NCI-H524 (cell line): ENCODE measurements at places on chromosomes 7 and 10.
A peak's percentile ranks its signal among the peaks of the same experiment; 100 is the strongest.

DNA sequence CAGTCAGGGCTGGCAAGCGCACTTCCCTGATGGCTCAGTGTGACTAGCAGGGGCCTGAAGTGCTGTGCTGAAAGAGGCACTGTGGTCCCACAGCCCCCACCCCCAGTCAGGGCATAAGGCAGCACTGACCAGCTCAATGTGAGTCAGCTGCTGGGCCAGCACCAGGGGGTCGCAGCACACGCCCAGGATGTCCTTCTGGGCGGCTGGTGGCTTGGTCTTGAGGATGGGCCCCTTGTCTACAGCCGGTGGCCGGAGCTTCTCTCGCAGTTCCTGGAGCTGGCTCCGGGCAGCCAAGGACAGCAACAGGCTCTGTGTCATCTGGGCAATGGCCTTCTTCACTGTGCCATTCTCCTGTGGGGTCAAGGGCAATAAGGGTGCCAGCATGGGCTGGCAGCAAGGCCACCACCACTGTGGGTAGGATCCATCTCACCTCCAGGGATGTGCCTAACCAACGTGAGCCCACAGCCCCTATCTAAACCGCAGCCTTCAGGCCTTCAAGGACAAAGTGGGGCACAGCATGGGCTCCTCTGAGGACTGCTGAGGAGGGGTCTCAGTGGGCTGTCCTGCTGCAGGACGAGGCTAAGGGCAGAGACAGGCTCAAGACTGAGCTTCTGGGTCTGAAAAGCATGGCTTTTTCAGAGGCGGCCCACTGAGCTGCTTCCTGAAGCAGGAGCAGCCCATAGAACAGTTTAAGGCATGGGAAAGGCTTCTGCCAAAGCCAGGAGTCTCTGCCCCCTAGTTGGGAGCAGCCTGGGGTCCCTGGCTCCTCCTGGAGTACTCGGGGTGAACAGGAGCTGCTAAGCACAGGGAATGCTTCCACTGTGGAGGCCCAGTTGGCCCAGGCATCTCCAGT lies 62.5 kb downstream of the CSGALNACT2 start:
- DNase-seq: no peak

- peak; percentile 21 for DNase-seq
Measured at GRCh38 chr10:97371696-97372095, 29.4 kb downstream of the RRP12 start.

DNA sequence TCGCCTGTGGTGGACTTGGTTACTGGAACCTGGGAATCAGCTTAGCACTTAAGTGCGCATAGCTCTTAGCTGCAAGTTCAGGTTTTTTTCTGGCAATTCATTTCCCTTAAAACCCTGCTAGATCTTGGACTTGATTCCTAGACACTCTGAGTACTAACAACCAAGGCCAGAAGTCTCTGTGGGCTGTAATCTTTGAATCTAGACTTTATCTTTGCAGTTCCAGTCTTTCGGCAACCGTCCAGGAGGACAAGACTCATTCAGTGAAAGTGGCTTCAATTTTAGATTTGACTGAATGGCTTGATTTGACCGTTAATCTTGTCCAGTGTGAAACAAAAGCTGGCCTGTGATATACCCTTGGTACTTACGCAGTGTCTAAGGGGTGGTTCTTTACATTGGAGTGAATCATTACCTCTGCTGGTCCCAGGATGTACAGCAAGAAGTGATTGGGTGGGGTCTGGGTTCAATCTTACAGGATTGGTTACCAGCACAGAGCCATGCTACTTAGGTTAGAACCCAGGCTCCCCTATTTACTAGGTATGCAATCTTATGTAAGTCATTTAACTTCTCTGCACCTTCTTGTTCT lies 16.4 kb downstream of the PTTG1IP2 start:
- no peak for DNase-seq

DNA sequence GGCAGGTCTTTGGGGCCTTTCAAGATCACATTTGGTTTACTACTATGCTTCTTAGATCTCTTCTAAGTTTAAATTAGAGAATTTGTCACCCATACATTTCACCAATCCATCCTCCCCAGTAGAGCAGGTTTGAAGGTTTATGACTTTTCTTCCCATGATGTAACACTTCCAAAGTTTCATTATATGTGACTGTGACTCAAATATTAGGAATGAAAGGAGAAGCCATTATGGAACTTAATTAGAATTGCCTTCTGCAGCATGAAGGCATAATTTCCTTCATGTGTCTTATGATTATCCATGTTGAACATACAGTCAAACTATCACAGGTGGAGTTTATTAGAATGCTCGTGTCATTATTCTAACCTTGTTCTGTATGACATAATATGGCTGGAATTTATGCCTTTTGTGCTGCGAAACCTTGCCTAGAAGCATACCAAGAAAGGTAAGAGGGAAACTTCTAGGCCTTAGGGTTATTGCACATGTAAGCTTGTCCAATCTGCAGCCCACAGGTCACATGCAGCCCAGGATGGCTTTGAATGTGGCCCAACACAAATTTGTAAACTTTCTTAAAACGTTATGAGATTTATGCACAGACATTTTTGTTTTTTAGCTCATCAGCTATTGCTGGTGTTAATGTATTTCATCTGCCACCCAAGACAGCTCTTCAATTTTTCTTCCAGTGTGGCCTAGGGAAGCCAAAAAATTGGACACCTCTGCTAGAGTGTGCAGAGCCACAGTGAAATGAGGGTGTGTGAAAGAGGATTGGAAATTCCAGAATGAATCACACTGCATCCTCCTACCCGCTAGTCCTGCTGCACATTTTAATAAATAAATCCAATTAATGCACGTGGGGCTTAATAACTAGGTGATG lies 133.6 kb downstream of the TMEM26 start:
- DNase-seq: no peak

DNA sequence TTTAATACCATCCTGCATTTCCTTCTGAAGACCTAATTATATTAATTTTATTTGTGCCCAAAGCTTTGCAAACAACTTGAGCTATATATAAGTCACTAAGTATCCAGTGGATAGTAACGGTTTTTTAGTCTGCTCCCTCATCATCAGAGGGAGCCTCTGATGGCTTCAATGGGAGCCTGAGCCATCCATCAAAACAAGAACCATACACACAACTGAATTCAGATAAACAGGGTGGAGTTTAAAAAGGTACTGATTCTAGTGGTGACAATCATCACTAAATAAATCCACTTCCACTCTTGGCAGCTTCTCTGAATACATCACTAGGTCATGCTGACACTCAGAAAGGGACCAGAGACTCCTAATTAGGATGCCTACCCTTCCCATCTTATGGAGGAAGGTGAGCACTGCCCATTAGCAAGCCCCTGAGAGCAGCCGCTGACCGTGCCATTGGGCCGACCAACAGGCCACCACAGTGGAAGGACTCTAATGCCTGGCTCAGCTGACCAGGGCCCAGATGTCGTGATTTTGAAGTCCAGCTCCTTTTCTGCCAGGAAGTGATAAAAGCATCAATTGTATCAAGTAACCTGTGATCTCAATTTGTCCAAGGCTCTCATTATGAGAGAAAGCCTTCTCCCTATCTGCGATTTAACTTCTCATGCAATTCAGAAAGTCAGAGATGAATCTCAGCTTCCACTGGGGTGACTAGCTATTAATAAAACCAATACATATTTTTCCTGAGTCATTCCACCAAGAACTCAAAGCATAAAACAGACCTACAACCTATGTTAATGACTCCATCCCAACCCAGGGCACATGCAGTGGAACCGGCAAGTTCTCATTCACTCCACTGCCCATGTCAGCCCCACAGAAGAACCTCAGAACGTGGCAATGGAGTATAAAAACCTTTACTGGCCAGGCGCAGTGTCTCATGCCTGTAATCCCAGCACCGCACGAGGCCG lies 13.1 kb downstream of the VOPP1 start:
- no peak for DNase-seq

GRCh38 chr7:121853307-121853706 lies 19.7 kb upstream of the PTPRZ1 start:
- no peak for DNase-seq

DNA sequence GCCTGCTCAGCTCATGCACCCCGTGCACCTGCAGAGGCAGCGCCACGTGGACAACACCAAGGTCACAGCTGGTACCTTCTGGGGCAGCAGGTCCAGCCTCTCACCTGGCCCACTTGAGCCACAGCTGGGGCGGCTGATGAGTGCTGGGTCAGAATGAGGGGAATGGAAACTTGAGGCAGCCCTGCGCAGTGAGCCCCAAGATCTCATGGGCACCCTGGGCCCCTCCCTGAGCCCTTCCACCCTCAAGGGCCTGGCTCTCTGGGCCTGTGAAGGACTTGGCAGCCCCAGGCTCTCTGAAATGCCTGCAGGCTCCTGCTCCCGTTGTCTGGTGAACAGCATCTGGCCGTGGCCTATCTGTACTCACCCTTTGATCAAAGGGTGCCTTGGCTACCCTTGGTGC lies 112.7 kb downstream of the TCERG1L start:
- DNase-seq: no peak

GRCh38 chr7:17432793-17433192 lies 134.3 kb downstream of the AHR start:
- DNase-seq: no peak

GRCh38 chr10:79314761-79315601 lies 32.3 kb upstream of the PPIF start:
- DNase-seq: no peak

DNA sequence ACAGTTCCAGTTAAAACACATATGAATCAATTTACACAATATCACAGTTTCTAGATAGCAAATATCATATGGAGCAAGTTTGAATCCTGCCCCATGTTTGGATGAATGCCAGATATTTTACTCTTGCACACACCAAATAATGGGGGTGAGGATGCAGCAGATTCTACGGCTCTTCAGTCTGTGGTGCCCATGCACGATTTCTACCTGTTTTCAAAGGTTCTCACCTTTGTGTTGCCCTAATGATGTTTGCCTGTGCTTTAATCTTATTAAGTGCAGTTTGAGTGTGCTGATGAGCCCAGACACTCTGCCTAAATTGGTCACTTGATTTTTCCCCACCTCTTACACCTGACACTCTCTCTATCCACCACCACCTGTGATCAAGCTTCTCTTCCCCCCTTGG lies 119.6 kb downstream of the NPY start:
- no peak for DNase-seq

DNA sequence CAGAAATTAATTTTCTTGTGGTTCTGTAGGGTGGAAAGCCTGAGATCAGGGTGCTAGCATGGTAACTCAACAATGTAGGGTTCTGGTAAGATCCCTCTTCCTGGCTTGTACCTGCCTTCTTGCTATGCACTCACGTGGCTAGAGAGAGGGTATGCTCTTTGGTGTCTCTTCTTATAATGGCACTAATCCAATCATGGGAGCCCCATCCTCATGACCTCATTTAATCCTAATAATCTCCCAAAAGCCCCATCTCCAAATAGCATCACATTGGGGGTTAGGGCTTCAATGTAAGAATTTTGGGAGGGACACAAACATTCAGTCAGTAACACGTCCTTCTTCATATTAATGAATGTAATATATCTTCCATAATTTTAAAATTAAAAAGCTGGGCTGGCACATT lies 39.6 kb upstream of the FAM133B start:
- no peak for DNase-seq

DNA sequence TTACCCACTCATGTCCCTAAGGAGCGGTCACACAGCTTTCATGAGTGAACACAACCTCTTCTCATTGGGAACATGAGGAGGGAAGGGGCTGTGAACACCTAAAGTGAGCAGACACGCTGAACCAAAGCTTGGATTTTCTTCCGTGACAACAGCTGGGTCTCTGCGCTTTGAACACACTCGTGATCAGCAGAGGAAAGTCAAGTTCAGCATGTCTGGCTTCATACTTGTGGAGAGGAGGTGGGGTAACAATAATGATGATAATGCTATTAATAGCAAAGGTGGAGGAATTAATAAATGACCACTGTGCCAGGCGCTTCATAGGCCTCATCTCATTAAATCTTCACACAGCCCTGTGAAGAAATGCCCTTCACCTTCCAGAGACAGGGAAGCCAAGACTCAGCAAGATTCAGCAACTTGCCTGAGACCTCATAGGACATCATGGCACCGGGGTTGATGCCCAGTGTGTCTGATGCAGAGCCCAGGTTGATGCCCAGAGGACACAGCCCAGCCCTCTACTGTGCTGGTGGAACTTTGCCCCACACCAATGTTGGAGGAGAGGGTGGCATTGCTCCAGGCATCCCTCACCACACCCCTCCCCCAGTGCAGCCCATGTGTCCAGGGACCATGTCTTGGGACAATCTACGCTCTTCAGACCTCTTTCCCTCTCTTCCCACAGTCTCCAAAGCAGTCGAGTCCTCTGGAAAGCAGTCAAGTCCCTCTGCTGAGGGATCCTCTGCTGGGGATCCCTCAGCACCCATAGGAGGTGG lies 40.6 kb downstream of the GSDME start:
- no peak for DNase-seq

GRCh38 chr10:23375366-23375765 lies 30.8 kb upstream of the C10orf67 start:
- no peak for DNase-seq

DNA sequence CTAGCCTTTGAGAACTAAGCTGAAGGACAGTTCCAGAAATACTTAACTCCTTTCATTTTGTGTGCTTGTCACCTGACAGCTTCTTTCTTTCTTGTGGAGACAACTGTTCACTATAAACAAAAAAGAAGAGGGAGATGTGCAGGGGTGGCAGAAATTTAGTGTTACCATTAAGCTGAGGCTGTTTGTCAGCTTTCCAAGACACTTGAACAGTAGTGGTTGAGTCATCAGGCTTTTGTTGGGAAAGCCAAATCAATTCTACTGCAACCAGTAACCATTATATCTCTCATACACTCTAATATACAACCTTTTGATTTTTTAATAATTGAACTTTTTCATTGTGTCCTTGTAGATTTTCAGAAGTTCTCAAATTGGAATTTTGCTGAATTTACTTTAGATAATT lies 75.3 kb downstream of the POLL start:
- no peak for DNase-seq

- DNase-seq: peak; percentile 53
Measured at GRCh38 chr7:25894902-25895791, 256.9 kb upstream of the NFE2L3 start.

DNA sequence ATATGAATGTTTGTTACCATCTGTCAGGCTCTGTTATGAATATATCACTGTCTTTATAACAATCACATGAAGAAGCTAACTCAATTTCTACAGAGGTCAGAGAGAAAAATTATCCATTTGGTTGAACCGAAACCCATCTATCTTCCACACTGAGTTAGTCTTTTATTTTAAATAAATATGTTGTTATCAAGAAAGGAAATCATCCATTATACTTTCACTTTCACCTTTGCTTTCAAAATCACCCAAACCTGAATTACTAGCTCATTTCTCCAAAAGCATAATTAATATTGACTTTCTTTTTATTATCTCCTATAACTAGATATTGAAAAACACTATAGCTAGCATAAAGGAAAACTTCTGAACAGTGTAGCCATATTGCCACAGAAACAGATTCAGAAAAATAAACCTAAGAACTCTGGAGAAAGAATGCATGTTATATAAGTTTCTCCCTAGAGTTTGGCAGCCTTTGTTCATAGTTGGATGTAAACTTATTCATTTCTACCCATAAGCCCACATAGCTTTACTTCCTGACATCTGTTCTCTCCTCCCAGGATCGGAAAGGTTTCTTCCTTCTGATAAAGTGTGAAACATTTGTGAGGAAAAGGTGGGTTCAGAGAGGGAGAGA lies 66.0 kb downstream of the NPSR1 start:
- DNase-seq: no peak

GRCh38 chr10:33974976-33975478 lies 640.6 kb upstream of the NRP1 start:
- no peak for DNase-seq
